ENCODE measurements at places on chromosomes 12 and 14.

DNA sequence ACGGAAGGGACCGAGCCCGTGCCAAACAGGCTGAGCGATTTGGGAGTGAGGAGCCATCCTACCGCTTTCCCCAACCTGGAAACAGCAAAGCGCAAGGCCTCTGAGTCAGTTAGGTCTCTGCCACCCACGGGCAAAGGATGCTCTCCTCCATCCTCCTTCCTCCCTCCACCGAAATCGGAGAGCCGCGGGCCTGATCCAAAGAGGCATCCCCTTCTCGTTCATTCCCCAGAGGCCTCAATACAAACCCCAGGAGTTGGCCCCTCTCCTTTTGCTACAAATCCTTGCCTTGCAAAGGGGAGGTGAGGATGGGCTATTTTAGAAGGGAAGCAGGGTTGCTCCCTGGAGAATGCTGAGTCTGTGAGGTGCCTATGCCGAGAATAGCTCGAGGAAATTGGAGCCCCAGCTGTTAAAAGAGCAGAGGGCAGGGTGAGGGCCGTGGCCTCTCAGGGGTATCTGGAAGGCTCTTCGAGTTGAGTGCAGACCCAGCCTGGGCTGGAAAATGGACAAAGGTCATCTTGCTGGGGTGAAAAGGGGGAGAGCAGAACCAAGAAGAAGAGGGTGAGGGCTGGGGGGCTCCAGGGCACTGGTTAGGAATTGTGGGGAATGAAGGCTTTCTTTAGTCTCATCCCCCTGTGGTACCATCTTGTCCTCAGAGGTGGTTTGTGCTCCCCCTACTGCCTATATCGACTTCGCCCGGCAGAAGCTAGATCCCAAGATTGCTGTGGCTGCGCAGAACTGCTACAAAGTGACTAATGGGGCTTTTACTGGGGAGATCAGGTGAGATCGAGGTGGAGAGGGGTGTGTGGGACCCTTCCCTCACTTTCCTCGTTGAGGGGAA lies 1.1 kb downstream of the TPI1 start:
- no peak for DNase-seq

DNA sequence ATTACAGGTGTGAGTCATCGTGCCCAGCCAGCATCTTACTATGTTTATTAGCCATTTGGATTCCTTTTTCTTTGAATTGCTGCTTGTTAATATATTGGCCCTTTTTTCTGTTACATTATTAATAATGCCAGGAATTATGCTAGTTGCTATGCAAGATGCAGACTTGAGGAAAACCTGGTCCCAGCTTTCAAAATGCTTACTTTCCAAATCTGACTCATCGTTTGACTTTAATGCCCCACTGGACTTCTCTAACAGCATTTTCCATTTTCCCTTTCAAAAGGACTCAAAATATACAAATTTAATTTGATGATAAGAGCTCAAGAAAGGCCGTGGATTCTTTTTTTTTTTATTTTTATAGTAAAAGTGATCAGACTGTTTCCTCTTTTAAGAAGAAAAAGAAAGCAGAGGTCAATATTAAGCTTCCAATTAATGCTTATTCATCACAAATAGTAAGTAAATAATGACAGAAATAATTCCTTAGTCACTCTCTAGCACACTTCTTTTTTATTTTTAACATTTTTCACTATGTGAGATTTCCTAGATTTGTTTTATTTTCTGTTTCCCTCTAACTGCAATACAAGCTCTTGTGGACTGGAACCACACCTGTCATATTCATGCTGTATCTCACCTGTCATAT lies 146.1 kb upstream of the FGD4 start:
- DNase-seq, result no peak

GRCh38 chr12:105252901-105253300 lies 16.9 kb upstream of the APPL2 start:
- DNase-seq, result no peak

- DNase-seq, result no peak
Observed at GRCh38 chr14:74429991-74430390, 4.0 kb upstream of the SYNDIG1L start.

DNA sequence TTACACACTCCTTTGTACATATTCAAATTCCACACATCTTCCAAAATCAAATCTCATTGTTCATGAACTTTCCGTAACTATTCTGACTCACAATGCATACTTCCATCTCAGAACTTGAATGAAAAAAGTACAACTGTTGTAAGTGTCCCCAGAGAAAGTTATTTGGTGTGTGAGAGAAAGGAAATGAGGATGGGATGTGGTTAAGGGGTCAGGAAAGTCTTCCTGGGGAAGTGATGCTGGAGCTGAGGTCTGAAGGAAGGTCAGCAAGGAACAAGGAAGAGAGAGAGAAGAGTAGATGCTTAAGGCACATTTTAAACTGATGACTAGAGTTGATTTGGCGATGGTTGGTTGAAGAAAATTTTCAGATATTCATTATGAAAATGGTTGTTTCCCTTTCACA lies 340.0 kb upstream of the STXBP6 start:
- no peak for DNase-seq

GRCh38 chr12:57781244-57781643 lies 1.3 kb upstream of the TSFM start:
- no peak for DNase-seq

- DNase-seq, result no peak
Observed at GRCh38 chr12:94329366-94329765, 130.3 kb downstream of the CEP83 start.

- DNase-seq, result no peak
Observed at GRCh38 chr12:124683152-124684124, 116.0 kb upstream of the NCOR2 start.

GRCh38 chr14:35383569-35384454 lies 20.7 kb downstream of the NFKBIA start:
- no peak for DNase-seq

- no peak for DNase-seq
Observed at GRCh38 chr14:68760761-68761160, 32.1 kb downstream of the ZFP36L1 start.

GRCh38 chr12:91104812-91105466 lies 6.4 kb downstream of the LUM start:
- no peak for DNase-seq

DNA sequence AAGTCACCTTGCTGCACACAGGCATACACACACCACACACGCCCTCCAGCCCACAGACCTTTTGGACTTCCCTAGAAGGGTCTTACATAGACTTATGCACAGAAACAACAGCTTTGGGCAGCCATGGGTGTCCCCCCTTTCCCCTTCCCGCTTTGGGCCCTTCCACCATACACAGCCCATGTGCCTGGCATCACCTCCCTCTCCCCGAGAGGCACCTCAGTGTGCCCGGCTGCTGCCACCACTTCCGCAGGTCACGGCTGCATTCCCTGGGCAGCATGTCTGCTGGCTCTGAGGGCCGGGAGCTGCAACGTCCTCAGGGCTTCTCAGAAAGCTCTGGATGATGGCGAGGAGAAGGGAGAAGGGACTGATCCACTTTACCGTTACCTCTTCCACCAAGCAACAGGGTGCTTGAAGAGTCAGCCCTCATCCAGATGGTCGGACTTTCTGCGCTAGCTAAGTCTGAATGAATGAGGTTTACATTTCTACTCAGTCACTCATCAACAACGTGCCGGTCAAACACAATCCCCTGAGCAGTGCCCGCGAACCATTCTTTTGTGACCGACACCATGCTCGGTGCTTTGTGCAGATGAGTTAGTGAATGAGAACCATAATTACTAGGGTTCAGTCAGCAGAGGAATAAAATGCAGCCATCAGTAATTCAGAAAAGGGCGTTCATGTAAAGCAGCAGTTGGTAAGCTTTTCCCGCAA lies 72.2 kb upstream of the BCL11B start:
- no peak for DNase-seq

DNA sequence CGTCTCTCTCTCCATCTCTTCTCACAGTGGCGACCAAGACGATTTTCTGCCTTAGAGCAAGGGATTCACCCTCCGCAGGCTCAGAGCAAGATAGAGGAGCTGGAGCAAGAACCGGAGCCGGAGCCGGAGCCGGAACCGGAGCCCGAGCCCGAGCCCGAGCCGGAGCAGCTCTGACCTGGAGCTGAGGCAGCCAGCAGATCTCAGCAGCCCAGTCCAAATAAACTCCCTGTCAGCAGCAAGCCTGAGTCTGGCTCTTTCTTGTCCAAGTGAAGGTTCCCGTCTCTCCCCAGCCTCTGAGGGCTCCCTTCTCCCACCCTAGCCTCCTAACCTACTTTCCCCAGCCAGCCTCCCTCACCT lies 5.9 kb downstream of the LAG3 start:
- DNase-seq, result no peak

DNA sequence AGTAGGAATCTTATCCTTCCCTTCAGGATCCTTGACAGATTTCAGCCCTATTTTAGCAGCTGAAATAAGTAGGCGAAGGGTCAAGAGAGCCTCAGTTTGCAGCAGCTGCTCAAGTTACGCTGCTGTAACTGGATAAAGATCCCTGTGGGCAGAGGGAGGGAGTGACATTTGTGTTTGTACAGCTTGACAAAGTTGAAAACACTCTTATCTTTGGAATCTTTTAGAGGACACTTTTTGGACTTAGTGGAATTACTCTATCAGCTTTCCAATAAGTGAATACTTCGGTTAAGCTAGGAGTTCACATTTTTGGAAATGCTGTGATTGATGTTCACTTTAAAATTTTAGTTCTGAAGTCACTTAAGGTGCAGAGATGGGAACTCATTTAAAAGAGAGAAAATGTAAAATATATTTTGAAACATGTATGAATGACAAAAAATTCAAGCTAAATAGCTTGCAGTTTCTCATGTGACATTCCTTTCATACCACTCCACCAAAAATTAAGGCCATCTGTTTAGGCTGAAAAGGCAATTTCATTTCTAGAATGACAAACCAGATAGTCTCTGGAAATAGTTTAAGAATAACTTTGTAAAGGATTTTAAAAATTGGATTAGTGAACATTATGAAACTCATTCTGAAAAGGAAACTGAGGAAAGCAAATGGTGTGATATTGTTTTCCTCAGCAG lies 55.2 kb downstream of the SLC38A4 start:
- DNase-seq, result no peak

- DNase-seq, result peak; percentile 93
Observed at GRCh38 chr14:106417224-106418049, 891.1 kb downstream of the TMEM121 start.

DNA sequence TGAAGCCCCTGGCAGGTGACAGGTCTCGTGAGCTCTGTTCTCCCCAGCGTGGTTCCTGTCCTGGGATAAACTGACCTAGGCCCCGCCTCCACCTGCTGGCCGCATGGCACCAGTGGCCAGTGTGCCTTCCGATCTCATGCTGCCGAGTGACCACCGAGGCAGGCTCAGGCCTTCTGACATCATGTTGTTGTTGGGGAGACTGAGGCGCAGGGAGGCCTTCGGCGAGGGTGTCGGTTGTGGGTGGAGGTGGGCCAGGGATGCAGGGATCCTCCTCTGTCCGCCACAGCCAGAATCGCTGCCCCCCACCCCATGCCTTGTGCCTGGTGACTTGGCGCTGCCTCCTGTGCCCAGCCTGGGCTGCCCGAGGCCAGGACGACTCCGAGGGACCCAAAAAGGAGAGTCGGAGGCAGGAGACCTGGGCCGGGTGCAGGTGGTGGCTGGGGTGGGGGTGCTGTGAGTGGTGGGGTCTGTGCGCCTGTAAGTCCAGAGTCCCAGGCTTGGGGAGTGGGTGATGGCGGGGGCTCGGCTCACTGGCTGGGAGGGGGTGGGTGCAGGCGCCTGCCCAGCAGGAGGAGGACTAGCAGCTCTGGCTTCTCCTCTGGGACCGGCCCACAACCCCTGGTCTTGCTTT lies 24.3 kb downstream of the ASPG start:
- DNase-seq, result no peak

DNA sequence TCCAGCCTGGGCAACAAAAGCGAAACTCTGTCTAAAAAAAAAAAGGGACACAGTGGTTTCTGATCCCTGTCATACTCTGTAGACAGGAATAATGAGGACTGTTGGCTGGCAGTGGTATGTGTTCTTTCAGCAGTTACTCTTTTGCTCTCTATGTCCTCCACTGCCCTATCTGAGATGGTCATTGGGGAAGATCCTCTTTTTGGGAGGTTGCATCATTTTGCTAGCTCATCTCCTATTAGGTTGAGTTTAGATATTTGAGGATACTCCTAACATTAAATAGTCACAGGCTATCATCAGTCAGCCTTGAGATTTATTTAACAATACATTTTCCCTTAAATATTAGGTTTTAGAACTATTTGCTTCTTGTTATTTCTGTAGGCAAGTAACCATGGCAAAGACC lies 5.9 kb upstream of the CCDC91 start:
- no peak for DNase-seq

DNA sequence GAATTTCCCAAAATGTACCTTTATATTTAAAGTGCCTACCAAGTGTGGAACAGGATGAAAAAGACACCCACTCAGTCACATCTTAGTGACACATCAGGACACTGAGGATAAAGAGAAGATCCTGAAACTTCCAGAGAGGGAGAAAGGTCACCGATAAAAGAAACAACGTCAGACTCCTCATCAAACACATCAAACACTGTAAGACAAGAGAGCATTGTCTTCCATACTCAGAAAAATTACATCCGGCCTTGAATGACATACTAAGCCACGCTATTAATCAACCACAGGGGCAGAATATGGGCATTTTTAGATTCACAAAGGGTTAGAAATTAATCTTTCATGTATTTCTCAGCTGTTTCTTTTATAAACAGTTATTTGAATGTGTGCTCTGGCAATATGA lies 490.3 kb downstream of the APAF1 start:
- no peak for DNase-seq

DNA sequence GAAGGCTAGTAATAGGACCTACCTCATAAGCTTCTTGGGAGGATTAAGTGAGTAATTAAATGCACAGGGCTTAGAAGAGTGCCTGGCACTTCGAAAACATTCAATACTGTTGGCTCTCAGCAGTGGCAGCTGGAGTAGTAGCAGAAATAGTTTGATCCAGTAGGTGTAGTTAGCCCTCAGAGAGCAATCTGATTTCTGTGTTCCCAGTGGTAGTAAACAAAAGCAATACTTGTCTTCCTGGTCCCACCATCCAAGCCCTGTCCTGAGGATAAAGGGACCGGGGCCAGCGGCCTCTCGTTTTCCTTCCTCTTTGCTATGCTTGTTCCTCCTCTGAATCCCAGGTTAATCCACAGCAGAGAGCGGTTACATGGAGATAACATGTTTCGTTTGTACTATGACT lies 131.6 kb downstream of the SAMD4A start:
- no peak for DNase-seq

DNA sequence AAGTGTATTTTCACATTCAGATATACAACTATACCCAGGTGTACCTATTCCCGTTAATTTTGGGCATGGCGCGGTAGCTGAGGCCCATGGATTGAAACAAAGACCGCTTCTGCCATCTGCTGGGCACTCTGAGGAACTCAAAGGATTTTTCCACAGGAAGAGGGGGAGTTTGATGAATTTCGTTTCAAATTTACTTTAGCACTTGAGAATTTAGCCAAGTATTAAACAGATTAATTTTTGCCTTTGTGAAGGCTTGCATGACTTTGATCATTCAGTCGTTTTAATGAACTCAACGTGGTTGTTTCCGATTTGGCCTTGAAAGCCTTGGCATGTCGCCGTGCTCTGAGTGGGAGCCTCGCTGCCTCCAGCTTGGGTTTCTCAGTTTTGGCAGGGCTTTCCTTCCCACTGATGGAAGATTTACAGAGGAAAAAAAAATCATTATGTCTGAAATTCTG lies 153.2 kb upstream of the DDHD1 start:
- peak; percentile 48 for DNase-seq
